Dermis blood vessel endothelial cell (primary cell): ENCODE measurements at places on chromosomes 2 and 18. TPM values are rescaled to one million over a fixed set of nuclear protein-coding genes. Genes with fewer than 3 reads are reported as not detected.

GRCh38 chr2:113162173-113162572 is 11.6 kb upstream of the PSD4 start:
- no peak for DNase-seq

GRCh38 chr18:45322343-45322742 is 292.9 kb upstream of the SLC14A2 start:
- DNase-seq: no peak

GRCh38 chr18:22606563-22607283 is 189.0 kb upstream of the CTAGE1 start:
- DNase-seq: no peak

The TBR1 gene
- not detected in 2 replicates for total RNA-seq

GRCh38 chr2:11082880-11083279 is 72.4 kb upstream of the SLC66A3 start:
- no peak for DNase-seq
